ENCODE measurements at places on chromosomes 3 and 15.

GRCh38 chr3:184772667-184773272, 39.2 kb upstream of the VPS8 start:
- DNase-seq = no peak

GRCh38 chr3:160987982-160988964, 116.9 kb downstream of the B3GALNT1 start:
- DNase-seq = no peak

GRCh38 chr3:158095814-158096704, 10.2 kb downstream of the SHOX2 start:
- DNase-seq = no peak

DNA sequence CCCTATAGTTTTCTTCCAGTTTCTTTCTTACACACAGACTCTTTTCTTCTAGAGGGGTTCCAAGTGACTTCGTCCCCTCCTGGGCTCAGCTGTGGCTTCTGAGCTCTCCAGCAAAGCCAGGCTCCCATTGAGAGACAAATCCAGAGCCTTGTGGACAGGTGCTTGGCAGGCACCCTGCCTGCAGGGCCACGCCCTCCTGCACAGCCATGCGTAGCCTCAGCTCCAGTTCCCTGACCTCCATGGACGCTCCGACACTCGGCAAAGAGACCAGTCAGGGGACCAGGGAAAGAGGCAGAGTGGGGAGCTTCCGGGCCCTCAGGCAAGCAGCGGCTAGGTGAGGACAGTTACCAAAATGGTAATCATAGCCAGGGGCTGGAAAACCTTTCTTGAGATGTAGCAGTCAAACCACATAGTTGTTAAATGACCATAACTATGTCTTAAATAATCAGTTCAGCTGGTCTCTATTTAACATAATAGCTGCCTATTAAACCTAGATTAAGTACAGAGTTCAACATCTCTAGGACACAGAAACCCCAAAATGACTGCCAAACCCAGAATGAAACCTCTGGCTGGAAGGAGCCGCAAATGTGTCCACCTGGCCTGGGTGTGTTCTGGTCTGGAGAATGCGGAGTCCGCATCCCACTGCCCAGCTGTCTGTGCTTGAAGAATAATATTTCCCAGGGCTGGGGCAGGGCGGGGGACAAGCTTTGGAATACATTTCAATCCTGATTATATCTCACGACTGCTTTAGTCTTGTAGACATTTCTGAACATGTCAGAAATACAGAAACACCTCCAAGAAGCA, 69.3 kb upstream of the RGMA start:
- no peak for DNase-seq

DNA sequence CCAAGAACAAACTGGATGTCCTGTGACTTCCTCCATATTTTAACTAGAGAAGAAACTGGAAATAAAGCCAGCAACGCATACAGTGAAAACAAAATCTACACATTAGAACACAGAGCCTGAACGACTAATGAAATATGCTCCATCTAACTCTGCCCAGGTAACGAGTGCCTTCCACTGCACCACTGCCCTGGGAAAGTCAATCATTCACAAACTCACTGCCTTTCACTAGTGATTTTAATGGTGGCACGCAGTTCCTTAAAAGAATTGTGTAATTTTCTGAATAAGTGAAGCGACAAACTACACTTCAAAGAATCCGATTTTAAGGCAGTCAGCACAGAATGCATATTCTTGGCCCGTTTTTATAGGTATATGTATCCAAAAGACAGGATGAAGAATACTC, 416.0 kb downstream of the SHQ1 start:
- DNase-seq = no peak

GRCh38 chr3:185815391-185816282, 9.2 kb downstream of the IGF2BP2 start:
- peak; percentile 72 for DNase-seq

DNA sequence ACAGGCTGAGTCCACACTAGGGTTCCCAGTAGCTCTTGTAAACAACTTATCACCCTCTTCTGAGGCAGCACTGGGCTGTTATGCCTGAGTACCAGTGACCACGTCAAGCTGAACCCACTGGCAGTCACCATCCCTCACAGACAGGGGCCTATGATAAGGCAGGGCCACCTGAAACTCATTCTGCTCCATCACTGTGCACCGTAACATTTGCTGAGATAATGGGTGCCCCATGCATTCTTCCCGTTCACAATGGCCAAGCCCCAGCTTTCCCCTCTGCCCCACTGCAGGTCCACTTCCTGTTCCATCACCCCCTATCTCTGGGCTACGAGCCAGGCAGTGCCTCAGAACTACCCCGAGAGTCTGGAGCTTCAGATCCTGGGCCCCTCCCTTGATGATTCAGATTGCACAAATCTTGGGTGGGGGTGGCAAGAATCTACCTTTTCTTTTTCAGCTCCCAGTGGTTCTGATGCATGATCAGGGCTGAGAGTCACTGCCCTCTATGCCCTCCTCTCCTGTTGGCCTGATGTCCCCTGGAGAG, 158.0 kb downstream of the RAB11A start:
- no peak for DNase-seq

GRCh38 chr15:96914081-96914480, 583.6 kb downstream of the NR2F2 start:
- no peak for DNase-seq

GRCh38 chr3:139288266-139288821, 55.5 kb upstream of the MRPS22 start:
- DNase-seq = no peak

Data from Kasumi-1 (cell line).